ENCODE measurements at places on chromosomes 11 and 22. TPM values are rescaled to one million over a fixed set of nuclear protein-coding genes. Genes with fewer than 3 reads are reported as not detected.
A peak's percentile ranks its signal among the peaks of the same experiment; 100 is the strongest.

DNA sequence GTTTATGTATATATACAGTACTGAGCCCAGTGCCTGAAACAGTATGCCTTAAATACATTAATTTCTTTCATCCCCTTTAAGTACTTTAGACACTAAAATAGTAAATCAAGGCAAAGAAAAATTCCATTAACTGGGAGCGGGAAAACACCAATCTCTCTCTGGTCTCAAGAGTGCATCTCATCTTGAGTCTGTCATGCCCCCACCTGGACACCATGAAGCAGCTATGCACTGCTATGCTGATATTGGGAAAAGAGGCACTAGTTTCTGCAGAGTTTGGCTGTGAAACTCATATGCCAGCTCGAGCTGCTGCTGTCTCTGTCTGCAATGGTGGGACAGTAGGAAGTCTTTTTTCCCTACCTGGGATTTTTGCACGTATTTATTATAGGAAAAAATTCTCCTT is 754.4 kb upstream of the RAG2 start:
- no peak for DNase-seq

DNA sequence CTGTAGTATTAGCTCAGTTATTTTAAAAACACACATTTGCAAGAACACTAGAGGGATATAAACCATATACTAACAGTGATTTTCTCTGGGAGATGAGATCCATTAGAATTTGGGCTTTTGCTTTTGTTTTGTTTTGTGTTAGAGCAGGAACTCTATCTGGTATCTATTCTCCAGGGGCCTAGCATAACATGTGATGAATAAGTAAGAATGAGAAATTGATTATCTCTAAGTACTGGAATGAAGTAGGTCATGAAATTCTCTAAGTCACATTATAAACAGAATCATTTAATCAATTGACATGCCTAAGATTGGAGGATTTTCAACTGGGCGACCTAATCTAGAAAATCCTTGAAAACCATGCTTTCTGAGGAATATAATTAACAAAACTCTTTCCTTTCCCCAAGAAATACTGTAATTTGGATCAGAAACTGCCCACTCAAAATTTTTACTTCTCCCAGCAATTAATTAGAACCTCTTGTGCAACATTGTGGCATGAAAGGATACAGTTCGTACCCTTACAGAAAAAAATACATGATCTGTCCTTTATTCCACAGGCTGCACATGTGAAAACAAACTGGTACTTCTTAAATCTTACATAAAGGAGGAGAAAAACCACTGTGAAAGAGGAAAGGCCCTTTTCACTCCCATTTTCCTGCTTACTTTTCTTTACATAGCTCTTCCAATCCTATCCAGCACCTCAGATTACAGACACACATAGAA is 93.5 kb downstream of the MRTFA start:
- no peak for DNase-seq

DNA sequence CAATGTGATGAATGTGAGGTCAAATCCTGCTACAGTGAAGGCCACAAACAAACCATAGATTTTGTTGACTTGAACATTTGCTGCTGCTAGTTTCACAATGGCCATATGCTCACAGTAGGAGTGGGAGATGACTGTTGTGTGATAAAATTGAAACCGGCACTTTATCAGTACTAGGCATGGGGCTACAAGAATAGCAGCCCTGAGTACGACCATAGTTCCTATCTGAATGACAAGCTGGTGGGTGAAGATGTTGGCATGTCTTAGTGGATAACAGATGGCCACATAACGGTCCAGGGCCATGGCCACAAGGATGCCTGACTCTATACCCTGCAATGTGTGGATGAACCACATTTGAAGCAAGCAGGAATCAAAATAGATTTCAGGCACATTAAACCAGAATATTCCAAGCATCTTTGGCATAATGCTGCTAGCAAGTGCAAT is 2.8 kb downstream of the OR52A1 start:
- DNase-seq: no peak

DNA sequence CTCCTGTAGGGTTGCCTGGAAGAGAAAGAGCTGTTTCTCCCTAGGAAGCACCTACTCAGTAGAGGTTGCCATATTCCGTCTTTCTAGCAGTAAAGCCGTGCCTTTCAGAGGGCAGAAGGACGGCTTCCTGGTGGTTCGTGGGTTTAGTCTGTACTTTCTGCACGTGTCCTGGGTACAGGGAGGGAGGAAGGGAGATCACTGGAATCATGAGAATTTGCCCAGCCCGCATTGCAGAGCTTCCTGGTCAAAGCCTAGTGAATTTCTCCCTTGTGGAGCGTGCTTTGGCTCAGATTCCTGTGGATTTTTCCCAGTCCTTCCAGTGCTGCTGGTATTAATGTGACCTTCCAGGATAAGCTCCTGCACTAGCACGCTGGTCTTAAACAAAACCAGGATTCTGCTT is 44.9 kb downstream of the GRAMD1B start:
- peak; percentile 43 for DNase-seq

DNA sequence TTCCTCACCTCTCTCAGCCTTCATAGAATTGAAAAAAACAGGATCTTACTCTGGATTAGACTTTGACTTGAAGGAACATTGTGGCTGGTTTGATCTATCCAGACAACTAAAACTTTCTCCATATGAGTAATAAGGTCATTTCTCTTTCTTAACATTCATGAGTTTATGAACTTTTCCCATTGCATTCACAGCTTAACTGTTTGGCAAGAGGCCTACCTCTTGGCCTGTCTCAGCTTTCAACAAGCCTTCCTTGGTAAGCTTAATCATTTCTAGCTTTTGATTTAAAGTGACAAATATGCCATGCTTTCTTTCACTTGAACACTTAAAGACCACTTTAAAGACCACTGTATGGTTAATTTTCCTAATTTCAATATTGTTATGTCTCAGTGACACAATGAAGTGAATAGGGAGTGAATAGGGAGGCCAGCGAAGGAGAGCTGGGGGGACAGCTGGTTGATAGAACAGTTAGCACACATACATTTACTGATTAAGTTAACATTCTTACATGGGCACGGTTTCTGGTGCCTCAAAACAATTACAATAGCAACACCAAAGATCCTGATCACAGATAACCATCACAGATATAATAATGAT is 17.0 kb downstream of the IMMP1L start:
- DNase-seq: peak; percentile 86

GRCh38 chr11:32426192-32426591 is 9.1 kb downstream of the WT1 start:
- DNase-seq: no peak

GRCh38 chr22:37487571-37487970 is 1.4 kb upstream of the MFNG start:
- no peak for DNase-seq

GRCh38 chr11:110858547-110858921 is 146.3 kb upstream of the ARHGAP20 start:
- peak; percentile 42 for DNase-seq

DNA sequence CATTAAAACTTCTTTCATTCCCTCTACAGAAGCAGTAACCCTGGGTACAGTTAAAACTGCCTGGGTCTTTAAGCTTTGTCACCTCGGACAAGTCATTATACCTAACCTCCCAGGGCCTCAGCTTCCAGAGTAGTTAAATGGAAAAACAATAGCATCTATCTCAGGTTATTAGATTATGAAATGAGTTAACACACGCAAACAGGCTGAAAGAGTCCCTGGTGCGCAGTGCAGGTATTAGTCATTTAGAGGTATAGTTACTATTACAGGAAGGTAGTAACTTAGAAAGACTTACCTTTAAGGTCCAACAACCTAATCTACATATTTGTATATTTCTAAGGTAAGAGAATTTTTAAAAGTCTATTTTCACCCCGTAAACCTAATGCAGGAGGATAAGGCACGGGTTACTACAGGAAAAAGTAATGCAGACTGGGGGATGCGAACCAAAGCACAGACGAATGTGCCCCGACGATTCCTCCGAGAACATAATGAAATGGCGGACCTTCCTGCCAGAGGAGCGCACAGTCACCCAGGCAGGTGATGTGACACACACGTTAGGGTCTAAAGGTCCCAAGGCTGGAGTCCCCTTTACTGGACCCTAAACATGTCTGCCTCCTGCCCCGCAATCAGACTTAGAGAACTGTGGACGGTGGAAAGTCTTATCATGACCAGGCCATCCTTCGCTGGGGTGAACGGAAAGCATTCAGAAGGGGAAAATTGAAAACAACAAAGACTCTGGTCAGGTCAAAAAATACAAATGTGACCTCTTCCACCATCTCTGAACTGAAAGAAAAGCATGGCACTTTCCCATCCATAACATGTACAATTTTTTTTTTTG is 1.3 kb downstream of the NAP1L4 start:
- no peak for DNase-seq

GRCh38 chr11:20522536-20522935 is 76.9 kb upstream of the SLC6A5 start:
- DNase-seq: no peak

The ASPHD2 gene
- total RNA-seq: 5.6 TPM

The RHOG gene
- total RNA-seq: 5.6 TPM

The OR8G5 gene
- total RNA-seq: not detected

The TBX1 gene
- total RNA-seq: 0.50 TPM

All from renal cortical epithelial cell (primary cell).